ENCODE measurements at places on chromosomes 6 and 20.
A peak's percentile ranks its signal among the peaks of the same experiment; 100 is the strongest.

GRCh38 chr20:9353180-9353915 is 161.0 kb upstream of the LAMP5 start:
- no peak for DNase-seq

DNA sequence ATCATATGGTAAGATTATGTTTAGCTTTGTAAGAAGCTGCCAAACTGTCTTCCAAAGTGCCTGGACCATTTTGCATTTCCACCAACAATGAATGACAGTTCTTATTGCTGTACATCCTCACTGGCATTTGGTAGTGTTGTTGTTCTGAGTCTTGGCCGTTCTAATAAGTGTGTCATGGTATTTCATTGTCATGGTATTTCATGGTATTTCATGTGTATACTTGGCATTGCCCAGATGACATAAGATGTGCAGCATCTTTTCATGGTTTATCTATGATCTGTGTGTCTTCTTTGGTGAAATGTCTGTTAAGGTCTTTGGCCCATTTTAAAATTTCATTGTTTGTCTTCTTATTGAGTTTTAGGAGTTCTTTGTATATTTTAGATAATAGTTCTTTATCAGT is 224.4 kb downstream of the BCAS1 start:
- no peak for DNase-seq

- no peak for DNase-seq
Observed at GRCh38 chr6:15403094-15403755, 157.4 kb downstream of the JARID2 start.

DNA sequence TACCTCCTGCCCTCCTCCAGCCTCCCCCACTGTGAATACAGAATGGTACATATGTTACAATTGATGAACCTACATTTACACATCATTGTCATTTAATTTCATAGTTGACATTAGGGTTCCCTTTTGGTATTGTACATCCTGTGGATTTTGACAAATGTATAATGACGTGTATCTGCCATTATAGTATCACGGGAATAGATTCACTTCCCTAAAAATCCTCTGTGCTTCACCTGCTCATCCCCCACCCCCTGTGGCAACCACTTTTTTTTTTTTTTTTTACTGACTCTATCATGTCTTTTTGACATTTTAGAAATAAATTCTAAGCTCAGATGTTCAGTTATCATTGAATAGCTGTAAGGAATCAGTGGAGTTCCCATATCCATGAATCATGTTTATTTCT is 30.4 kb downstream of the HECA start:
- no peak for DNase-seq

DNA sequence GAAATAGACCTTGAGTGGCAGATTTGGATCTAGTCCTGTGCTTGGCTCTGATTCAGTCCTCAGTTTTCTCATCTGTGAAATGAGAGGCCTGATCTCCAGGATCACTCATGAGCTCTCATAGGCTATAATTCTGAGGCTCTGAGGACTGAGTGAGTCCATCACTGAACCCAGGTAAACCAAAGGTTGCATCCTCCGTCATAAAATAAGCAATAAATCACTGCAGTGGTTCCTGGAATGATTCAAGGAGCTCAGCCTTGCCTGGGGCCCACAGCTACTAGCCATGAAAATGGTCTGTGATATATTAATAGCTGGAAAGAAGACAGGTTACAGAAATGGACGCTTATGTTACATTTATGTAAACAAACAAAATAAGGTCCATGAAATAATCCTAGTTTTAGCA is 124.8 kb downstream of the MAP3K7 start:
- DNase-seq = no peak

DNA sequence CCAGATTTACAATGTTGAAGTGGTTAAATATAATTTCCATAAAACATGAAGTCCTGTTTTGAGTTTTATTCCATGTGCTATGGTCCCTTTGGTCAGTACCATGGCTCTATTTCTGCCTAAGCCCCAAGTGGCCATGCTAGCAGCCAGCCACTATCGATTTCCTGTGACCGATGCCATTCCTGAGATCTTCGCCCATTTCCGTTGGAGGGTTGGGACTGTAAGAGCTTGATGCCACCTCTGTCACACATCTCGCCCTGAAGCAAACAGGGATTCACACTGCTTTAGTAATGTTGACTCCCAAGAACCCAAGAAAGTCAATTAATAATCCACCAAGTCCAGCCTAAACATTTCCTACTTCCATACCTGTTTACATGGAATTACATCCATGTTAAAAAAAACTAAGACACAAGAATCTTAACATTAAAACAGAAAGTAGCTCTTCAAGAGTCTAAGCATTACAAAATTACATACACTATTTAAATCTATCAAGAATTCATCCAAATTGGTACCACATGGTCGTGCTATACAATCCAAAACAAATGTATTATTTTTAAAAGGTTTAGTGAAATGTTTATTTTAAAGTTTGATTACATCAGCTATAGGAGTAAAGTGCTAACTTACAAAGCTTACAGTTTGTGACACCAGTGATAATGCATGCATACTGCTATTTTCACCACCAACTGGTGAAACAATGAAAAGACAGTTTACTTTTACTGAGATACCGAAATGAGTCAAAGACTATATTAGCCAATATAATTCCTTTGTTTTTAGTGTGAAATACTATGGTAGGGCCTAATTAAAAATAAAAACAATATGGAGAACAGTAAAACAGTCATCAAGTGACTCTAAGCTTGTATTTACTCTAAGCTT is 2.5 kb downstream of the RBM39 start:
- peak; percentile 54 for DNase-seq

GRCh38 chr6:50602292-50602691 is 111.0 kb upstream of the TFAP2D start:
- DNase-seq = no peak

Data from fibroblast of gingiva (primary cell).